Mesothelial cell of epicardium (in vitro differentiated cells): ENCODE measurements at places on chromosomes 2 and 18. TPM values are rescaled to one million over a fixed set of nuclear protein-coding genes. Genes with fewer than 3 reads are reported as not detected.

GRCh38 chr2:27723372-27724144, 48.0 kb upstream of the MRPL33 start:
- DNase-seq: no peak
- H3K36me3 ChIP-seq: no peaks in the 10 kb centered on the region
- peaks cover 18% of the 10 kb centered on the region for H3K4me1 ChIP-seq
- peak overlapping the region; percentile 67 for H3K27ac ChIP-seq
- H3K4me3 ChIP-seq: no peak overlapping the region

- peaks cover 7% of the 10 kb centered on the region for H3K4me1 ChIP-seq
- DNase-seq: no peak
- H3K27me3 ChIP-seq: no peaks in the 10 kb centered on the region
- H3K27ac ChIP-seq: no peak overlapping the region
- no peak overlapping the region for H3K4me3 ChIP-seq
These were observed 31.1 kb upstream of the MAPK4 start for GRCh38 chr18:50528806-50529205.

- no peak for DNase-seq
- H3K4me3 ChIP-seq: no peak overlapping the region
These were observed 68.8 kb downstream of the VPS54 start for GRCh38 chr2:63950414-63950813.

The TMEM247 gene
- not detected in 3 replicates for total RNA-seq

The CCDC74B gene
- total RNA-seq: 7.1 to 8.9 TPM (median 7.4 TPM) in 3 replicates

GRCh38 chr2:80548469-80548868, 243.9 kb upstream of the LRRTM1 start:
- no peak for DNase-seq
- no peaks in the 10 kb centered on the region for H3K27me3 ChIP-seq
- H3K4me3 ChIP-seq: no peak overlapping the region
- H3K27ac ChIP-seq: no peak overlapping the region
- peaks cover 9% of the 10 kb centered on the region for H3K4me1 ChIP-seq

GRCh38 chr2:64000630-64001381, 18.4 kb downstream of the VPS54 start:
- H3K27ac ChIP-seq: no peak overlapping the region
- DNase-seq: no peak
- H3K27me3 ChIP-seq: no peaks in the 10 kb centered on the region
- no peak overlapping the region for H3K4me3 ChIP-seq

- peaks cover 67% of the 10 kb centered on the region for H3K4me1 ChIP-seq
- H3K36me3 ChIP-seq: peaks cover 8% of the 10 kb centered on the region
- peak overlapping the region; percentile 21 for H3K27ac ChIP-seq
- H3K27me3 ChIP-seq: no peaks in the 10 kb centered on the region
- no peak overlapping the region for H3K4me3 ChIP-seq
These were observed 31.0 kb downstream of the BCL11A start for GRCh38 chr2:60522462-60522861.
